A549 treated with DMSO at 1 μM for 4 hours (cell line): ENCODE measurements at places on chromosomes 6 and 20. TPM values are rescaled to one million over a fixed set of nuclear protein-coding genes. Genes with fewer than 3 reads are reported as not detected.

Gene REM1
- 0.13 TPM in 2 of 5 replicates, not detected in the others for total RNA-seq

Gene TUBB2B
- total RNA-seq: 11.3 to 14.6 TPM (median 13.3 TPM) in 5 replicates

Gene RHAG
- total RNA-seq: 0.05 to 0.07 TPM in 2 of 5 replicates, not detected in the others

Gene SH3BGRL2
- 0.25 to 0.39 TPM (median 0.29 TPM) in 5 replicates for total RNA-seq

Gene ECI2
- 54.3 to 71.1 TPM (median 58.1 TPM) in 5 replicates for total RNA-seq

Gene MATN4
- 0.09 to 0.14 TPM (median 0.13 TPM) in 4 of 5 replicates, not detected in the other for total RNA-seq

Gene ADGRF5
- total RNA-seq: not detected in 5 replicates

Gene RPS10
- total RNA-seq: 1,931 to 2,114 TPM (median 1,979 TPM) in 5 replicates

Gene OTOR
- total RNA-seq: not detected in 5 replicates

Gene BPIFB1
- total RNA-seq: 0.12 to 0.14 TPM in 2 of 5 replicates, not detected in the others

Gene PSMB9
- 16.5 to 22.1 TPM (median 17.2 TPM) in 5 replicates for total RNA-seq

Gene BPI
- total RNA-seq: not detected in 5 replicates

Gene MUC21
- total RNA-seq: not detected in 5 replicates

Gene MOCS1
- total RNA-seq: 1.3 to 2.3 TPM (median 1.5 TPM) in 5 replicates

Gene SAMD5
- total RNA-seq: 0.69 to 1.1 TPM (median 0.79 TPM) in 5 replicates

Gene RAB44
- 0.02 to 0.05 TPM (median 0.03 TPM) in 3 of 5 replicates, not detected in the others for total RNA-seq

Gene MAP7
- 29.3 to 44.5 TPM (median 38.0 TPM) in 5 replicates for total RNA-seq

Gene GGTLC1
- not detected in 5 replicates for total RNA-seq

Gene EFCAB8
- total RNA-seq: not detected in 5 replicates

Gene MYB
- 0.63 to 1.0 TPM (median 0.74 TPM) in 5 replicates for total RNA-seq

Gene DPPA5
- total RNA-seq: not detected in 5 replicates

Gene PTK7
- total RNA-seq: 4.3 to 5.8 TPM (median 4.9 TPM) in 5 replicates

Gene SPATS1
- not detected in 5 replicates for total RNA-seq

Gene SESN1
- 9.5 to 11.4 TPM (median 9.8 TPM) in 5 replicates for total RNA-seq

Gene COX4I2
- total RNA-seq: not detected in 5 replicates

Gene ENPP5
- not detected in 5 replicates for total RNA-seq

Gene ULBP1
- total RNA-seq: 0.84 to 1.1 TPM (median 1.0 TPM) in 5 replicates

Gene NKX2-2
- total RNA-seq: not detected in 5 replicates

Gene COL9A1
- not detected in 5 replicates for total RNA-seq

Gene PRKN
- 0.05 to 0.29 TPM in 2 of 5 replicates, not detected in the others for total RNA-seq
